PC-3 (cell line): ENCODE measurements at places on chromosomes 11 and 22. TPM values are rescaled to one million over a fixed set of nuclear protein-coding genes. Genes with fewer than 3 reads are reported as not detected.

DNA sequence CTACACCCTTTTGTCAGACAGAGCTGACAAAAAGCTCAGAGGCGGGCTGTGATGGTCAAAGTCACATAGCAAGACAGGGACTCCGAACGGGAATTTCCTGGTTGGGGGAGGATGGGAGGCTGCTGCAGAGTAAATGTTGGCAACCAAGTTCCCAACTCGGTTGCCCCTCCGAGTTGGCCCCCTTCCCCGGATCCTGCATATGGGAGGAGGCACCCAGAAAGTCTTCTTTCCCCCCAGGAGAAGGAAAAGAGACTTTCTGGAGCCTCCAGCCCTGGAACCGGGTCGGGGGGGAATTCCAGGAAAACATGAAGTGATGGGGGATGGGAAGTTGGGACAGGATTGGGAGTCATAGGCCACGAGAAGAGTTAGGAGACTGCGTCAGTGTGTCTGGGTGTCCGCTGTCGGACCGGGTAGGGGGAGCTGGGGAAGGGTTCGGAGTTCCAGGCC, 614 bp downstream of the SELENOM start:
- peak overlapping the region; percentile 74 for H3K4me3 ChIP-seq
- H3K4me1 ChIP-seq = peaks cover 4% of the 10 kb centered on the region; the same call in 1 of the 2 replicates
- H3K36me3 ChIP-seq = peaks cover 4% of the 10 kb centered on the region; the same call in 1 of the 2 replicates
- no peak for DNase-seq

- H3K27ac ChIP-seq = no peak overlapping the region
- DNase-seq = no peak
- H3K36me3 ChIP-seq = no peaks in the 10 kb centered on the region
- H3K4me1 ChIP-seq = no peaks in the 10 kb centered on the region
These were observed 42.2 kb downstream of the FLI1 start for GRCh38 chr11:128735935-128736605.

DNA sequence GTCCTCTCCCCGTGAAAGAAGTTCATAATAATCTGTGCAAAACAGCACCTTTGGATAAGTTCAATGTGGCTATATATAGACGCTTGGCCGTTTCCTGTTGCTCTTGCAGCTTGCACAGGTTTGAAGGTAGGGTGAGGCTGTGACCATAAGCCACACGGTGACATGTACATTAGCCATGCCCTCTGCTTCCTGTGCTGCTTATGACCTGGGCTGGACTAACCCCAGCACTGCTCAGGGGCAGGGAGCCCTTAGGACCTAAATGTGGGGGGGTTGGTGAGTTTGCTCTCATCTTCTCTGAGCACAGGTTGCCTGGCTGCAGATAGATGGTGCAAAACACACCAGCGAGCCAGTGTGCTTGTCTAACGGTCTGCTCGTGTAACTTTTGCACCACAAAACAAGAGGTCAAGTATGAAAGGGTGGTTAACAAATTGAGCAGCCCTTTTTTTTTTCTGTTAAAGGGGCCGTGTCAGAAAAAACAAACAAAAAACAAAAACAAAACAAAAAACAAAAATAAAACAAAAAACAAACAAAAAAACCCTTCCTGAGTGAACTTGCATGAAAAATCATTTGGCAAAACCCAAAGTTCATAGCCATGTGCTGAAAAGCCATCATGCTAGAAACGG, 37.3 kb downstream of the FLI1 start:
- no peaks in the 10 kb centered on the region for H3K4me1 ChIP-seq
- H3K27ac ChIP-seq = no peak overlapping the region
- DNase-seq = peak; percentile 27

DNA sequence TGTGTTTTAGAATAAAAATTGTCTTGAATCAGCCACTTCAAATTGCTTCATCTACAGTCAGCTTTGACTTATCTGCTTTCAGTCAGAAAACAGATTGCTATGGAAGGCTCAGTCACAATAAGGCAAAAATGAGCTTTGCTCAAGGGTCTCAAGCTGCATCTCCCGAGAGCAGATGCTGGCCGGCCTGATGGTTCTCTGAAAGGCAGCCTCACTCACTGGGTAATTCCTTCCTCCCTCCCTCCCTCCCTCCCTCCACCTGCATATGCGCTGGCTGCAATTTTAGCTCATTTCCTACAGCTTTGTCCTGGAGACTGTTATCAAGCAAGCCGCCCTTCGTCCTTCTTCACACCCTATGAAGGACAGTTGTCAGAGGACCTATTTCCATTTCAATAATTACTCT, 1.6 kb upstream of the IZUMO1R start:
- no peak for DNase-seq
- H3K27ac ChIP-seq = no peak overlapping the region
- no peak overlapping the region for H3K4me3 ChIP-seq
- no peaks in the 10 kb centered on the region for H3K36me3 ChIP-seq
- H3K4me1 ChIP-seq = peaks cover 9% of the 10 kb centered on the region; the same call in 1 of the 2 replicates
- H3K27me3 ChIP-seq = peaks cover 31% of the 10 kb centered on the region

DNA sequence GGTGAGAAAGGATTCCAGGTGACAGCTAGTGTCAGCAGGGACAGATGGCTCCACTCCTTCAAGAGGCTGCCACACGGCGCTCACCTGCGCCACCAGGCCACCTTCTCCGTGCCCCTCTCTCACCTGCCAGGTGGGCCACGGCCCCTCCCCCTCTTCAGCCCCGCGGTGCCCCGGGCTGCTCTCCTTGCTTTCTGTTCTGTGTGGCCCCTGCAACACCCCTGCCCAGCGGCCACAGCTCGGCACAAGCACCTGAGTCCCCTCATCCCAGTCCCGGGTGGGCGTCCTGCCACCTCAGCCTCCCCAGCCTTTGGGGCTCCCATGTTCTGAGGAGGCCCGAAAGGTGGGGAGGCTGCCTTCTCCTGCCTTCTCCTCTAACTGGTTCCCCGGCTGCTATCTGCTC, 46.4 kb downstream of the APOL1 start:
- H3K4me1 ChIP-seq = peaks cover 27% of the 10 kb centered on the region
- DNase-seq = no peak
- H3K36me3 ChIP-seq = peaks cover 81% of the 10 kb centered on the region
- no peak overlapping the region for H3K4me3 ChIP-seq
- H3K27ac ChIP-seq = no peak overlapping the region
- H3K27me3 ChIP-seq = no peaks in the 10 kb centered on the region

Gene OR5P2
- not detected in 2 replicates for total RNA-seq

Gene SEC14L6
- total RNA-seq = not detected in 2 replicates

Gene SREBF2
- 38.7 and 40.0 TPM in 2 replicates for total RNA-seq
